NCI-H446 (cell line): ENCODE measurements at places on chromosomes 6 and 20.

GRCh38 chr6:43454696-43455530 lies 435 bp downstream of the DLK2 start:
- peak; percentile 18 for DNase-seq

DNA sequence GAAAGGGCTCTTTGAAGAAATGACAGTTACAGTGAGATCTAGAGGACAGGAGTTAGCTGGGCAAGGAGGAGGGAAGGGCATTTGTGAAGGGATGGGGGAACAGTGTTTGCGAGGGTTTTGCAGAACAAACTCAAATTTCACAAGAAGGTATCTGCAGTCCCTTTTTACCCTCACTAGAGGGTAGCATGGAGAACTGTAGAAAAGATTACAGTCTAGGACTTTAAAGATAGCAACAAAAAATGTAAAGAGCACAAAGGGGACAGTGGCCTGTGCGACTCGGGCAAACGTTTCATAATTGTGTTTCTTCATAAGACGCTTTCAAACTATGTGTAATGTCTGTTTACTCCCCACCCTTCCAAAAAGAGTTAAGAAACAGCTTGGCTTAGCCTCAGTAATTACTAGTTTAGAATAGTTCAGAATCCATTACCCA lies 21.2 kb upstream of the ASXL1 start:
- DNase-seq, result no peak

DNA sequence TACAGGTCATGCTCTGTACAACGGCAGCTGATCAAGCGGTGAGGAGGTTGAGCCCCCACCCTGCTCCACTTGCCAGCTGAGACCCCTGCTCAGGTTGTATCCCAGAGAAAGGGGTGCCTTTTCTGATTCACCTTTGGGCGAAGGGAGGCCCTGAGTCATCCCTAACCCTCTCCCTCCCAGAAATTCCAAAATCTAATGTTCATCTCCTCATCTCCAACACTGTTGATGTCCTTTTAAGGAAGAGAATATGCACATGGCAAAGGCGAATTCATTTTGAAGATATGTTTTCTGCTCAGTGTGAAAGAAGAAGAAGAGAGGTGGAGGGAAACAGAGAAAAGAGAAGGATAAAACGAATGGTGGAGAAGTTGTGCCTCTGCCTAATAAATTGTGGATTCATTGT lies 120.5 kb downstream of the SCML4 start:
- no peak for DNase-seq

DNA sequence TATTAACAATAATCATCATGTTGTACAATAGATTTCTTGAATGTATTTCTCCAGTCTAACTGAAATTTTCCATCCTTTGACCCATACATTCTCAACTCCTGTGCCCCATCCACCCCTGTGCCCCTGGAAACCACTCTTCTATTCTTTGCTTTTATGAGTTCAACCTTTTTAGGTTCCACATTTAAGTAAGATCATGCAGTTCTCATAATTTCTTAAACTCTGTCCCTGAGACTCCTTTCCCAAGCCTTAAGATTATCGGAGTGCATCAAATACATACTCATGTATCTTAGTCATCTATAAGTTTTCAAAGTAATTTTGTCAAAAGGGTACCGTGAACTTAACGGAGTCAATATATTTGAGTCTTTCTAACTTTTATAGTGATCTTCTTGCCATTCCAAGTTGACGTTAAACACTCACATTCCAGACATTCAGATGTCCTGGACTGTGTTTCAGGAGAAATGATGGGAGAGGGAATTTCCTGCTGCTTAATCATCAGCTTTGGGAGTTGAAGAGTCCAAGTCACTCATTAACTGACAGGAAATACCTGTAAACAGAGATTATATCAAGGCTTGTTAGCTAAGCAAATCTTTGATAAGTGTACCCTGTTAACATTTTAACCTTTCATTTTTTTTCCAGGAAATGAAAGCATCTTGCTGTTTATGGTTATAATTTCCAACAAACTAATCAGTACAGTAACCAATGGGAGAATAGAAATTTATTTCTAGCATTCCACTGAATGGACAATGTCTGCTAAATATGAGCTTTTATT lies 73.3 kb downstream of the ADGRG6 start:
- no peak for DNase-seq

- DNase-seq, result peak; percentile 65
These were observed 76.4 kb upstream of the RNF24 start for GRCh38 chr20:4091490-4092479.

- DNase-seq, result no peak
These were observed 33.1 kb upstream of the FAM135A start for GRCh38 chr6:70380252-70380651.

DNA sequence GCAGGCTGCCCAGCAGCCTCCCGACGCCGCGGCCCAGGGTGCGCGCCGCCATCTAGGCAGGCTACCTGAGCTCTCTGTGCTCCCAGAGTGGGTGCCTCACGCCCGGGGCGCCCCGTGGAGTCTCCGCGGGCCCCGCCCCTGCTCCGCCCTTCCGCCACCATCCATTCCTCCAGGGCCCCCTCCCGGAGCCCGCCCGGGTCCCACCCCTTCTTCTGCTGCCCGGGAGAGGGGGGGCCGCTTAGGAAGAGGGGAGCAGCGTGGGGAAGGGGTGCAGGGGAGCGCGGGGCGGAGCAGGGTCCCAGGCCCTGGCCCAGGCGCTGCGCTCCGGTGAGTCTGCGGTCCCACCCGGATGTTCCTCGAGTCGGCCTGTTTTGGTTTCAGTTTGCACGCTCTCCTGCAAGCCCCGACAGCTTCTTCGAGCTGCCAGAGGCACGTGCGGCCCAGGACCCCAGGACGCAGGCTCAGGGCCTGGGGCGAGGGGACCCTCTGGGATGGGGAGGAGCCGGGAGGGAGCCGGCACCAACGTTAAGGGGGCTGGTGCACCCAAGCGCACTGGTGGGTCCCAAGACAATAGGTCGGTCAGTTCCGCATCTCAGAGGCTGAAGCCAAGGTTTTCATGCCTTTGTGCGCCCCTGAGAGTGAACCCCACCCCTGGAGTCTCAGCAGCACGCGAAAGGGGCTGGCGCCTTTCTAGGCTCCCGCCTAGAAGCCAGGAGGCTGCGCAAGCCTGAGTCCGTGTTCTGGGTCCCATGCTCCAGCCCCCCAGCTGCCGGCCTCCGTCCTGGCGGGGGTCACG lies at the start of gene ACSS1:
Gene ACSS1, minus strand, starts transcription at position 89 of the 796 bp plus-strand sequence. Its CDS starts 37 bp downstream, at position 52.
- DNase-seq, result no peak

GRCh38 chr6:122673343-122673961 lies 63.2 kb downstream of the PKIB start:
- no peak for DNase-seq

DNA sequence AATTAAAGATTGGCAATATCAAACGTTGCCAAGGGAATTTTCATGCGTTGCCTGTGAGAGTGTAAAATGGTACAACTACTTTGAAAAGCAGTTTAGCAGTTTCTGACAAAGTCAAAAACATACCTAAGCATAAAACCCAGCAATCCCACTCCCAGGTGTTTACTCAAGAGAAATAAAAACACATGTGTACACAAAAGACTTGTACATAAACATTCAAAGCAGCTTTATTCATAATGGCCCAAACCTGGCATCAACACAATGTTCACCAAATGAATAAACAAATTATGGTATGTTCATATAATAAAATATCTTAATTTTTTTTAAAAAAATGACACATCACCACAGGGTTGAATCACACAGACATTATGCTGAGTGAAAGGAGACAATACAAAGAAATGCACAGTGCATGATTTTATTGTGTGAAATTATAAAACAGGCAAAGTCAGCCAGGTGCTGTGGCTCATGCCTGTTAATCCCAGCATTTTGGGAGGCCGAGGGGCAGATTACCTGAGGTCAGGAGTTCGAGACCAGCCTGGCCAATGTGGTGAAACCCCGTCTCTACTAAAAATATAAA lies 240.4 kb upstream of the MARCKS start:
- DNase-seq, result no peak

DNA sequence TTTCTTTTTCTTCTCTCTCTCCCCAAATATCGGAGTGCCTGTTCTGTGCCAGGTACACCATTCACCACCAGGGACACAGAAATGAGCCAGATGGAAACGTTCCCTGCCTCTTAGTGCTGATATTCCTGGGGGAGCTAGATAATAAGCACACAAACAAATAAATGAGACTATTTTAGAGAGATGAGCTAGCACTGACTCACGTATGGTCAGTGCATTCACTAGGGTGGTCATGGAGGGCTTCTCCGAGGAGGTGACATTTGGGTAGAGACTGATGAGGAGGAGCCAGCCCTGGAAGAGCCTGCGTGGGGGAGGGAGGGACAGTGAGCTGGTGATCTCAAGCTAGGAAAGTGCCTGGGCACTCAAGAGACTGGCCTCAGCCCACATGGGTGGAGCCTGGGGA lies 252.3 kb upstream of the KCNG1 start:
- DNase-seq, result no peak

GRCh38 chr20:6769903-6770785 lies 2.7 kb downstream of the BMP2 start:
- DNase-seq, result no peak

- no peak for DNase-seq
These were observed 11.4 kb upstream of the GRM4 start for GRCh38 chr6:34157236-34157830.

- DNase-seq, result no peak
These were observed 66.0 kb upstream of the BTBD3 start for GRCh38 chr20:11851646-11852045.

- DNase-seq, result no peak
These were observed 43.8 kb downstream of the ARFGEF2 start for GRCh38 chr20:48965189-48965910.

DNA sequence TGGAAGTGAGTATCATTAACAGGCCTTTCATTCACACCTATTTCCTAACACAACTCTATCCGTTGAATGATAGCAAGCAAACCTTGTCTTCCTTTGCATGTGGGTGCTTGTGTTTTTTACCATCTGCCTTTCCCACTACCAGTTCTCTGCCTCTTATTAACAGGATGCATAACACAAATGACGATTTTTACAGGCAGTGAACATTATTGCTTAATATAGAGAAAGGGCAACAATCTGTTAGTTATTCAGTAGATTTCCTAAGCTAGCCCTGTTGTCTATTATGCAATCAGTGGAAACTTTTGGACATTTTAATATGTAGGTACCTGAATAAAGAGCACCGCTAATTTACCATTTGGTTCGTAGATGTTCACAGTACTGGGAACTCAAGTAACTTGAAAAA lies 348.8 kb upstream of the PLCB4 start:
- DNase-seq, result peak; percentile 35

GRCh38 chr6:20229881-20230280 lies 17.6 kb upstream of the MBOAT1 start:
- DNase-seq, result no peak

- DNase-seq, result no peak
These were observed 654.7 kb upstream of the FLRT3 start for GRCh38 chr20:14992153-14992552.

DNA sequence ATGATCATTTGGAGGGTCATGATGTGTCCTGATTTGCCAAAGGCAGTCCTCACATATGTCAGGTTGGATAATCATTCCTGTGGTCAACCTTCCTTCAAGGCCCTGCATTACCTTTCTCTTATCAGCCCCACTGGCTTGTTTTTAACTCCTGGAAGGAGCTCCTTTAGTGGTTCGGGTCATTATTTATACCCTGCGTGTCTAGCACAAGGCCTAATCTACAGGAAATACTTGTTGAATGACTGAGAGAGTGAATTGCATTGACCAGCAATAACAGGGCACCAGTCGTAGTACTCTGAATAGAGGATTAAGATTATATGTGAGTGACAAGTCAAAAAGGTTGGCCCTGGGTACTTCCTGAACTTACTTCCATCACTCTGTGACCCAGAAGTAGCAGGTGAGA lies 4.5 kb downstream of the HIVEP2 start:
- DNase-seq, result no peak

GRCh38 chr6:89944826-89945407 lies 50.6 kb downstream of the GJA10 start:
- DNase-seq, result peak; percentile 9

GRCh38 chr20:45019027-45019761 lies 52.9 kb downstream of the STK4 start:
- no peak for DNase-seq

- DNase-seq, result no peak
These were observed 35.4 kb downstream of the NINL start for GRCh38 chr20:25549843-25550477.

DNA sequence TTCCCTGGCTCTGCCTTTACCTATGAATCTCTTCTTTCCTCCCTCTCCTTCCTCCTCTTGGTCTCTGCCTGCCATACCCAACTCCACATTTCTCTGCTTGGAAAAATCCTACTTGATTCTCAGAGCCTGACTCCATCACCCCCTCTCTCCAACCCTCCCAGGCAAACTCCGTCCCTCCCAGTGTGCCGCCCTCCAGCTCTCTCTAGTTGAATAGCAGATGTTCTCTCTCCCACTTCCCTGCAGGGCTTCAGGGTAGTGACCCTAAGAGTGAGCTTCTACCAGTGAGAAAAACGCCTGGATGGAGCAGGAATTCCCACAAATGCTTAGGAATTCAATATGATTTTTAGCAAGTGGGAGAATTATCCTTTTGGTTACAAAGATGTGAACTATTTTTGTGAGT lies 141.6 kb downstream of the MTHFD1L start:
- no peak for DNase-seq

DNA sequence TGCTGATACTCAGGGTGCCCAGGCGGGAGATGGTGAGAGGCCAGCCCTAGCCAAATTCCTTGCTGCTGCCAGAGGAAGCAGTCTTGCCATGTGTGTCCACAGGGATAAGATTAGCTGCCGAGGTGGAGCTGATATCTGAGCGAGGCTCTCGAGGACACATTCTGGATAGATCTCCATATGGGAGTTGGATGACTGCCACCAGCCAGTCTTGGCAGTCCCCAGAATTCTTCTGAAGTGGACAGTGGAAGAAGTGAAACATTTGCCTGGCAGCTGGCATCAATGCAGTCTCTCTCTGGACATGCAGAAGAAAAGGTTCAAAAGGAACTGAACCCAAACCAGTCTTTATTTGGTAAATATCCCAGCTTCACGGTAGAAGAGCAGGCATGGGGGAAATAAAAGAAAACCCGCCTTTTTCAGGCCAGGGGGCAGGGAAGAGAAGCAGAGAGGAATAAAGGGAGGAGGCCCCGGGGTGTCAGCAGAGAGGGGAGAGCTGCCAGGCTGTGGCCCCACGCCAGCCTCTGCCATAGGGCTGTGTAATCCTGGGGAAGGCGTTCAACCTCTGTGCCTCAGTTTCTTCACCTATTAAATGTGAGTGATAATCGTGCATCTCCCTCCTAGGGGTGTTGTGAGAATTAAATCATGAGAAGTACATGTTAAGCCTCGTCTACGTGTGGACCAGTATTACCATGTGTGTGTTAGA lies 3.7 kb upstream of the FUCA2 start:
- DNase-seq, result peak; percentile 71

- no peak for DNase-seq
These were observed 43.7 kb downstream of the NINL start for GRCh38 chr20:25541676-25542075.
